ENCODE measurements at places on chromosomes 2 and 18.
A peak's percentile ranks its signal among the peaks of the same experiment; 100 is the strongest.

DNA sequence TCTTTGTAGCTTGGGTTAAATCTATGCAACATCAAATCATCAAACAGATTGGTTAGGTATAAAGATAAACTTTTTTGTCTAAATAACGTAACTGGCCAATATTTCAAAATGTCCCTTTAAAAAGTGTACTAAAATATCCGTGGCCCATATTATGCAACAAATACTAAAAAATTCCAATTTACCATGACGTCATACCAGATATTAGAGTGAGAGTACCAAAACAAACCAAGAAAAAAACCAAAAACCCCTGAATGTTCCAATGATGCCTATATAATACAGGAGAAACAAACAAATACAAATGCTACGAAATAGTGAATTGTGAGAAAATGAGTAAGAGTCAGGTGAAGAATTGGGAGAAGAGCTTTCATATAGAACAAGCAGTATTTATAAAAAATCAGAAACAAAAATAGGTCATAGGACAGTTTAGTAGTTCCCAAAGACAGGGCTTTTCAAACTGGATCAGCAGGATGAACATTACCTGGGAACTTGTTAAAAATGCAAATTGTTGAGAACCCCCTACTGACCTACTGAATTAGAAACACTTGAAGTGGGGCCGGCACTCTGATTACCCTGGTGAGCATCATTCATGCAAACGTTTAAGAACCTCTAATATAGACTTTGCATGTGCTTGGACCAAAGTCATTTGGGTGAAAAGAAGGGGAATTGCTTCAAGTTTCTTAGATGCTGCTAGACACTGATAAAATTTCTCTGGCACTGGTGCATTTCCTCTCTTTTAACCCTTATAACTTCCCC, 753.7 kb downstream of the DSC3 start:
- no peak for DNase-seq

DNA sequence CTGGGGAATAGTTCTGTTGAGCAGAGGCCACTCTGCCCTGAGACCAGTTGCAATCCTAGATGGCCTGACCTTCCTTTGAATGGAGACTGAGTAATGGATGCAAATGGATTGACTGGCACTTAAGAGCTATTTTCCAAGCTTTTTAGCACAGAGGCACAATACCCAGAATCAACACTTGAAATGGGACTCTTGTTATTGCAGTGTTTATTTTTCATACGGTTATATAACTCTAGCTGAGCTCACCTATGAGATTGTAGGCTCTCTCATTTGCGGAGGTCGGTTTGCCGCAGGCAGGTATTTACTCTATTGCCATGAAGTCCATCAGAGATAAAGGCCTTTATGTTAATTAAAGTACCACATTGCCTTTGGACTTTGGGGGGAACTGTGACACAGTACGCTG, 422.3 kb upstream of the CELF4 start:
- no peak for DNase-seq

DNA sequence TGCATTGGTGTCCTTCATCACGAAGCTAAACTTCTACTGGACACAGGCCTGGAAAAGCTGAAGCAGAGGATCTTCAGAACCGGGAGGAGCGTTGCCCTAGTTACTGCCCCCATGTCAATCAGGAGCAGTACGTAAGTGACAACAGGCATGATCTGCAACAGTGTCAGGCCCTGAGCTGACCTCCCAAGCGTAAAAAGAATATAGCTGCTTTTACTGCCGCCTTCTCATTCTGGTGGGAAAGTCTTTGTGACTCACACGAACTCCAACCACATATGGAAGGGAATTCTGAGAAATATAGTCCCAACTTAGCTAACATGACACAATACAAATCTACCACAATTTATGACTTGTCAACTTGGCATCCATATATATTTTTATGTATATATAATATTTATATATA, 1007.7 kb upstream of the CDH2 start:
- no peak for DNase-seq

DNA sequence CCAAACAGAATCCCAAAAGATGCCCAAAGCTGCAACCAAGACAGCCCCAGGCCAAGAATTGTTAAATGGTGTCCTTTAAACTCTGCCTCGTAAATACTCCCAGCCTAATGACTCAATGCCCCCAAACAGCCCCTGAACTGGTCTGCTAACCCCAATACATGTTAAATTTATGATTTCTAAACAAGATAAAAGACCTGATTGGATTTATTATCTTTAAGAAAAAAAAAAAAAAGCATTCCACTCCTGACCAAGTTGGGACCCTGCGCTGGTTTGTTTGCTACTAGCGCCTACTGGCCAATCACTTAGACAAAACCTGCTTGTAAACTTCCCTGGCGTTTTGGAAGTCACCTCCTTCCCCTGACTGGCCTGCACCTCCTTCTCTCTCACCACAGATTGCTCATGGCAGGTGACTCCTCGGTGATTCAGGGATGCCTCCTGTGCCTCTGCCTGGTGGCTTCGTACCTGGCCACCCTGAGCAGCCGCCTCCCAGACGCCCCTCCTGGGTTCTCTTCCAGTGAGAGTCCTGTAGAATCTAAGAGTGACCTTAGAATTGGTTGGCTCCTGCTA, 121.3 kb downstream of the BCL11A start:
- no peak for DNase-seq

- no peak for DNase-seq
Measured at GRCh38 chr18:60096428-60096827, 196.6 kb downstream of the PMAIP1 start.

GRCh38 chr2:40409734-40410133, 42.2 kb downstream of the SLC8A1 start:
- no peak for DNase-seq

GRCh38 chr2:675460-675859, 1.7 kb downstream of the TMEM18 start:
- no peak for DNase-seq

DNA sequence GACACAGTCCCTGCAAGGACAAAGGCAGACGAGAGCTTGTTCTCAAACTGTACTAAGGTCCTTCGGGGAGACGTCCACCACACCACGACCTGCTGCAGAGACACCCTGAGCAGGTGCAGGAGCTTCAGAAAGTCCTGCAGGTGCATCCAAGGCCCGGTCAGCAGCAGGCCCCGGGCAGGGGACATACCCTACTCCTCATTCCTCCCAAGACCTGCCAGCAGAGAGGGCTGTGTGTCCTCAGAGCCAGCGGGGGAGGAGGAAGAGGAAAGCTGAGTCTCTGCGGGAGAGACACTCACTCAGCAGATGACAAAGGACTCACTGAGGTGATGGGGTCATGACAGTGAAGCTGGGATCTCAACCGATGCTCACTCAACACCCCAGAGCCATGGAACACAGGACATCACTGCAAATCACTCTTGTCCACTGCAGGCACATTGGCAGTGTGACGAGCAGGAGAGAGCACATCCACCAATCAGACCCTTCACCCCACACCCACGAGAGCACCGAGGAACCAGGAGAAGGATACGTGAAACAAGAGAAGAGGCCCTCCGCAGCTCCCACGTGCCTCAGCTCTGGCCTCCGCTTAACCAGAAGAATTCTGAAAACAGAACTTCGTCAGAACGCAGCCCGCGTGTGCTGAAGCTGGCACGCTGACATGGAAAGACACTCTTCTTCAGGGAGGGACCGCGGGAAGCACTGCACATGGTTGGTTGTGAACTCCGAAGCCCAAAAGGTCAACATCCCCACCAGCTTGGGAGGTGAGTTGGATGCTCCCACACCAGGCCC, 9.3 kb downstream of the HDAC4 start:
- no peak for DNase-seq

DNA sequence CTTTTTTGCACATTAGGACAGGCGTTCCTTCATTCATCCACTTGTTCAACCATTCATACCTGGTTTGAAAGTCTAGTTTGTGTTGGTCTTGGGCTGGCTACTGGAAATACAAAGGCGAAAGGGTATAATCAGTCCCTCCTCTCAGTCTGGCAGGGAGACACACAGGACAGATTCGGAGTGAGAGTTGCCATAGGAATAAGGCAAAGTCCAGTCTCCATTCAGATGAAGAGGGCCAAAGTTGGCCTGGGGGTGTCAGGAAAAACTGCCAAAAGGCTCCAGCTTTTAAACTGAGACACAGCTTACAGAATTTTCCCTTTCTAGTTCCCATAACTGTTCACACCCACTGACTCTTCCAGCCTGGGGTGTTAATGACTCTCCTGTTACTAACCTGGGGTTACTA, 96.3 kb upstream of the AQP4 start:
- no peak for DNase-seq

GRCh38 chr18:79884963-79885728, 66.3 kb downstream of the SLC66A2 start:
- peak; percentile 8 for DNase-seq

GRCh38 chr2:234500394-234501006, 3.6 kb upstream of the ARL4C start:
- DNase-seq = peak; percentile 81

- DNase-seq = peak; percentile 73
Measured at GRCh38 chr2:135004005-135004746, 43.1 kb downstream of the MAP3K19 start.

GRCh38 chr2:21650569-21650968, 526.8 kb downstream of the TDRD15 start:
- DNase-seq = no peak

DNA sequence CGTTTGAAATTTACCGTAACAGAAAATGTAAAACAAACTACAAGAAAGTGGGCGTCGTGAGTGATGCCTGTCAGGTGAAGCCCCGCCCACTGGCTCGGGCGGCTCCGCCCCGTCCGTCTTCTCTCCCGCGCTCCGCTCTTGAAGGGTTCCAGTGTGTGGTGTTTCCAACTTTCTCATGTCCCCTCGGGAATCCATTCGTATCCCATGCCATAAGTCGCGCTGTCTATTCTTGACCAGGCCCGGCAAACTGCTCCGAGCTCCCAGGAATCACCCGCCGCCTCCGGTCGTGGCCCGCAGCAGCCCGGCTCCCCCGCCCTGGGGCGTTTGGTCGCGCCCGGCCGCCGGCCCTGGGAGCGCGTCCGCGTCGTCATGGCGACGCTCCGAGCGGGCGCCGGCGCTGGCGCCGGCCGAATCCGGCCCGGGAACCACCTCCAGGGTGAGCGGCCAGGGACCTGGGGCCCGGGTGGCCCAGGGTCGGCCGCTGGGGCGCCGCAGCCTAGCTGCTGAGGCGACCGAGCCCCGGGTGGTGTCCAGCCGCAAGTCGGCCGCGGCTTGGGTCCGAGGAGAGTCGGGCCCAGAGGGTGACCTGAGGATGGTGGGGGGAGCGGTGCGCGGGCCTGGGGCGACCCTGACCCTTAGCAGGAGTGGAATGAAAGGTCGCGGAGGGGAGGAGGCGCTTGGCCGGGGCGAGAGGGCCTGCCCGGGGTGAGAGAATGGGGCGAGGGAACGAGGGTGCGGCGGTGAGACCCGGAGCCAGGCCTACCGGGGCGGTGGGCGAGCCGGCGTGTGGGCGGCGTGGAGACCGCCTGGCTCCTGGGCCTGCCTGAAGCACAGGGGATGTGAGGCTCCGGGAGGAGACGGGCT, at the start of gene CFAP221:
Gene CFAP221, plus strand, starts transcription at position 375 of the 864 bp plus-strand sequence. CDS start 1,683 bp downstream, outside the sequence.
- DNase-seq = peak; percentile 31
